ENCODE measurements at places on chromosomes 1 and 21.

DNA sequence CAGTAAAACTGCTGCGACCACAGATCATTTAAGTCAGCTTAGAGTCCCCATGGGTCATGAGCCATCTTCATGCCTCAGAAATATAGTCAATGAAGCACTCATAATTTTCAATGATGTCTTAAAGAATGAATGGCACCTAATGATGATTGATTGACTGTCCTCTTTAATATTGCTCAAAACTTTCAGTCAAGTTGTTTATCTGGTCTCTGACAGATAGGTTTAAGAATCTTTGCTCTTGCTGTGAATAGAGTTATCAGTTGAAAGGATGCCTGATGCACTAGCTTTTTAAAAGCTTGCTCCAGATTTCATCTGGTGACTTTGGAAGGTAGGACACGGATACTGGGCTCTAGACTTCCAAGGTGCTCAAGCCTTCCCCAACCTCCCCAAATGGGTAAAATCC, 45.1 kb downstream of the COLGALT2 start:
- no peak for DNase-seq

- DNase-seq = no peak
These were observed 45.7 kb upstream of the DISC1 start for GRCh38 chr1:231580874-231581273.

- no peak for DNase-seq
These were observed 7.5 kb upstream of the WNT3A start for GRCh38 chr1:227999056-227999930.

DNA sequence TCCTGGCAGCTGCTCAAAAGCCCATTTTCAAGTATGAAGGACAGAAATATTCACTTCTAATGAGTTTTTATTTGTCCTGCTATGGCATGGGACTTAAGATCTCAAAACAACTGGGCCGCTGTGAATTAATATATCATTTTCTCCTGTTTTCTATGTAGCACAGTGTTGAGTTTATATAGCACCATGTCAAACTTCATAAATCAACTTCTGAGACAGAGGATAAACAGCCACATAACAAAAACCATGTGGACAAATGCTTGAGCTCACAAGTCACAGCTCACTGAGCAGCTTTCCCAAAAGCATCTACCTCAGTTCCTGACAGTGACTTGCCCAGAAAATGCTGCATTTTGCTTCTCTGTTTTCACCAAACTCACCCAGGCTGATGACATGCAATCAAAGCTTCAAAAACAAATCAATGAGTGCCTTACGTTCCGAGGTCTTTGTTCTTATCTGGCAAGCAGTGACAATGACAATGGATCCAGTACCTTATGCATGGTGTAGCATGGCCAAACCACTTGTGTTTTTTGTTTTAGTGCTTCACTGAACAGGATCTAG, 722.6 kb downstream of the LRRIQ3 start:
- DNase-seq = no peak

DNA sequence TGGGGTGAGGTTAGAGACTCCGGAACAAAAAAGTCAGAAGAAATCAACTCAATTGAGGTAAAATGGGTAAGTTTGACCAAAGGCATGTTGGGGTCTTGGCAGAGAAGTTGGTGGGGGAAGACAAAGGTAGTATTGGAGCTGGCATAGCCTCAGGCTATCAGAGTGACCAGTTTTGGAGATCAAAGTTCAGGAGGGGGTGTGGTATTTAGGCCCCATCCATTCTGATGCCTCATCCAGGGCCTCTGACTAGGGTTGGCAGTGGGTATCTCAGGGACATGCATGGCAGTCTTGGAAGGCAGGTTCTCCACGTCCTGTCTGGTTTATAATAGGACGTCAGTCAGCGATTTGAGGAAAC, 73.2 kb upstream of the TRABD2B start:
- DNase-seq = no peak

GRCh38 chr1:103371234-103371633, 154.3 kb upstream of the RNPC3 start:
- no peak for DNase-seq

All from T1000 (cell line).